ENCODE measurements at places on chromosomes 1 and 21.

- no peak for DNase-seq
Observed at GRCh38 chr21:22355949-22356348, 1357.7 kb downstream of the NCAM2 start.

DNA sequence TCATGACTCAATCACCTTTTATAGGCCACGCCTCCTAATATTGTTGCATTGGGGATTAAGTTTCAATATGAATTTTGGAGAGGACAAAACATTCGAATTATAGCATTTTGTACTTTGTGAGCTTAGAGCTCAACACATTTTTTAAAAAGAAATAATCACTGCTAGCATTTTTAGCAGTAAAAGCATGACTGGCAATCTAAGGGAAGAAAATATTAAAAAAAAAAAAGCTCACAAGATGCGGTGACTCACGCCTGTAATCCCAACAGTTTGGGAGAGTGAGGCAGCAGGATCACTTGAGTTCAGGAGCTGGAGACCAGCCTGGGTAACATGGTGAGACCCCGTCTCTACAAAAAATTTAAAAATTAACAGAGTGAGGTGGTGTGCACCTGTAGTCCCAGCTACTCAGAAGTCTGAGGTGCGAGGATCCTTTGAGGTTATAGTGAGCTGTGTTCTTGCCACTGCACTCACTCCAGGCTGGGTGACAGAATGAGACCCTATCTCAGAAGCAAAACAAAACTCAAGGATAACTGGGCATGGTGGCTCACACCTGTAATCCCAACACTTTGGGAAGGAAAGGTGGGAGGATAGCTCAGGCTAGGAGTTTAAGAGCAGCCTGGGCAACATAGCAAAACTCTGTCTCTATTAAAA, 28.8 kb upstream of the DIPK1A start:
- no peak for DNase-seq

- no peak for DNase-seq
Observed at GRCh38 chr1:222171005-222171404, 376.9 kb downstream of the HHIPL2 start.

- DNase-seq = no peak
Observed at GRCh38 chr1:5744911-5745799, 247.1 kb downstream of the NPHP4 start.

- no peak for DNase-seq
Observed at GRCh38 chr1:151286619-151287340, 4.7 kb downstream of the ZNF687 start.

- DNase-seq = peak; percentile 46
Observed at GRCh38 chr1:110524311-110525248, 5.6 kb upstream of the KCNA10 start.

- no peak for DNase-seq
Observed at GRCh38 chr1:232985882-232986526, 35.6 kb downstream of the NTPCR start.

GRCh38 chr1:213292614-213293013, 241.6 kb downstream of the RPS6KC1 start:
- DNase-seq = no peak

DNA sequence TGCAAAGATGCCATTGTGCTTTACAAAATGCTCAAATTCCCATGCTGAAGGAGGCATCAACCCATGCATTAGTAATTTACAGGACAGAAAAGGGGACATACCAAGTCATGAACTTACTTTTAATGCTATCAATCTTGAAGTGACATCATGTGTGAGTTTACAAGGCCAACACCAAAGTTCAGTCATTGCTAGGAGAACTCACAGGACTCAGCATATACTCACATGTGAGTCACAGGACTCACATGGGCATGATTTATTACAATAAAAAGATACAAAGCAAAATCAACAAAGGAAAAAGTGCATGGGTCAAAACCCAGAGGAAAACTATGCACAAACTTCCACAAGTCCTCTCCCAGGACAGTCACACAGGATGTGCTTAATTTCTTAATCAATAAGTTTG, 1656.0 kb downstream of the MRPL39 start:
- DNase-seq = no peak

DNA sequence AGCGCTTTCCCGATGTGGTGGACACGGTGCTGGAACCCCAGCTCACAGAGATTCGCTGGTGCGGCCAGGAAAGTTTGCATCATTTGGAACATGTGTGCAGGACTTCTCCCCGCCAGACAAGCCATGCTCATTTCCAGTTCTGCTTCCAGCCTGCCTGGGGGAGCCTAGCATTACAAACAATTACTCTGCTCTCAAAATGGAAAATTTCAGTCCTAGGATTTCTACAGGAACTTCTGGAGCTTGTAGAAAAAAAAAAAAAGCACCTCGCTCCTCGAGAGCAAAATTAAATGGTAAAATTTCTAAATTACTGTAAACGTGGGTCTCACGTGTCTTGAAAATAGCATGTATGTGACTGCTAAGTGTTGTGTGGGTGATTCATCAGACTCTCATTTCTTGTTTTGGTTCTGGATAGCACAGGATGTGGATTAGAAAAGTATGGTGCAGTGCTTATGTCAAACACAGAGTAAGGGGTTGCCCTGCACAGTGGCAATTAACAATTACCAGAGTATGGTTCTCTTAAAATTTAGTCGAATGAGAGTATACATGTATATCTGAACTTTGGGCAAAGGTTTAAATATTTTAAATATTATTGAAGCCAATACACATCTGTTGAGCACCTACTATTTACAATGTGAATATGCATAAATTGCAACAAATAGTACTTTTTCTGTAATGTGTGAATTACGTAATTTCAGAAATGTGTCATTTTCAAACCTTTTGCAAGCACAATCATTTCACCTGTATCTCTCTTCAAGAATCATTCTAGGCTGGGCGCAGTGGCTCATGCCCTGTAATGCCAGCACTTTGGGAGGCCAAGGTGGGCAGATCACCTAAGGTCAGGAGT, 61.8 kb upstream of the PTGFRN start:
- DNase-seq = no peak

GRCh38 chr21:35189077-35189863, 140.2 kb upstream of the RUNX1 start:
- DNase-seq = no peak

DNA sequence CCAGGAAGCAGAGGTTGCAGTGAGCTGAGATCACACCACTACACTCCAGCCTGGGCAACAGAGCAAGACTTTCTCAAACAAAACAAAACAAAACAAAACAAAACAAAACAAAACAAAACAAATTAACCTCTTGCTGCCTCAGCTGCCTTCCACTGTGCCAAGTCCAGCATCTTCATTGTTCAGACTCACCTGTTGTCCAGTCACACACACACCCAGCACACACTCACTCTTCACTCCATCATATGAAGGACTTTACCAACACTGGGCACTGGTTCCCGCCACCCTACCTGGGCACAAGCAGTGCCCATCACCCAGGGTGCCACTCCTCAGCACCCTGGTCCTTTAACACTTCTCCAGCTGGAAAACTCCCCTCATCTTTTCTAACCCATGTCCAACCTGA, 14.6 kb downstream of the PYCR2 start:
- no peak for DNase-seq

GRCh38 chr1:28927266-28927647, 12.9 kb downstream of the EPB41 start:
- no peak for DNase-seq

DNA sequence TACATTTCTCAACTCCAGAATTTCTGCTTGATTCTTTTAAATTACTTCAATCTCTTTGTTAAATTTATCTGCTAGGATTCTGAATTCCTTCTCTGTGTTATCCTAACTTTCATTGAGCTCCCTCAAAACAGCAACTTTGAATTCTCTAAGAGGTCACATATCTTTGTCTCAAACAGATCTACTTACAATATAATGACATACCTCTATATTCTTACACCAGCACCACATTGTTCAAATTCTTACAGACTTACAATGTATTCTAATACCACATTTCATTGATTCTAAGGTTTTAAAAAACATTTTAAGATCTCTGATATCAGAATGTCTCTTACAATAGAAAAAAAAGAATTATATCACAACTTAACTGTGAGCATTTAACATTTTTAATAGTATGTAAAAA, 77.4 kb downstream of the DIRAS3 start:
- DNase-seq = no peak

GRCh38 chr21:15552914-15553494, 176.8 kb upstream of the USP25 start:
- no peak for DNase-seq

- DNase-seq = no peak
Observed at GRCh38 chr1:106534612-106535011, 521.9 kb upstream of the PRMT6 start.

DNA sequence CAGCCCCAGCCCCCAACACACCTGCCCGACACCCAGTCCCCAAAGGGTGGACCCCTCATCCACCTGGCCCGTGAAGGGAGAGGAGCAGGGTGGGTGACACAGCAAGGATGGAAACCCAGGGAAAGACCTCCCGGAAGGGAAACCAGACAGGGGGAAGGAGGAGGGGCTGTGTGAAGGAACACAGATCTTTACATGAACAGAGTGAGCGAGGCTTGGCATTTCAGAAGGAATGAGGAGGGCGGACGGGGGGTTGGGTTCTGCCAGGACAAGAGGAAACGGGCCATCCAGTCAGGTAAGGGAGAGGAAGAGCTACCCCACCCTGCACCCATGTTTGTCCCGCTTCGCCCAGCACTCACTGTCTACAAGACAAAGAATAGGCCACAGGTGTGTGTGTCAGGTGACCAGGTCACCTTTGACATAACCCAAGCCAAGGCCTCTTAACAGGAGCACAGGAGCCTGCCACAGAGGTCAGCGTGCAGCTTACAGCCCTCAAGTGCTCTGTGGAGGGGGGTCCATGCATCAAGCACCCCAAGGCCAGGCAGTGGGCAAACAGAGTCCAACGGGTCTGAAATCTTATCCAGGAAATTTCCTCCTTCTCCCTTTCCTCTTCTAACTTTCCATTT, 18.0 kb upstream of the PRDM15 start:
- DNase-seq = no peak

DNA sequence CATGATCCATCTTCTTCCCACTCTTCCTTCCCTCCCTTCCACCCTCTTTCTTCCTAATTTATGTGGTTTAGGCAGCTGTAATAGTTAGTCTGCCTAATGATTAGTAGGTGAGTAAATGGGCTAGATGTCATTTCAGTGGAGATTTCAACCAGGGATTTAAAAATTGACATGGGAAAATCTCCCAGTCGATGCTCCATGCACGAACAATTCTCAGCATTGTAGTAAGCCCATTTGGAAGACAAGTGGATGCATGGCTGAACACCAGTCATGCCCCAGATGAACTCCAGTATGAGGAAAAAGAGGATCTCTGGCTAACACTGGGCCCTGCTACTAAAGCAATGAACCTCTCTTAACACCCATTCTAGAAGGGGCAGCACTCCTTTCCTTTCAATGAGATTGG, 25.3 kb downstream of the CHI3L2 start:
- DNase-seq = no peak

- DNase-seq = no peak
Observed at GRCh38 chr1:185425163-185425562, 108.1 kb upstream of the IVNS1ABP start.

GRCh38 chr1:107590900-107591622, 373.9 kb downstream of the VAV3 start:
- no peak for DNase-seq

GRCh38 chr1:193060938-193061337, 1.5 kb downstream of the RO60 start:
- DNase-seq = no peak

GRCh38 chr1:38763121-38763520, 96.5 kb downstream of the RRAGC start:
- DNase-seq = no peak

DNA sequence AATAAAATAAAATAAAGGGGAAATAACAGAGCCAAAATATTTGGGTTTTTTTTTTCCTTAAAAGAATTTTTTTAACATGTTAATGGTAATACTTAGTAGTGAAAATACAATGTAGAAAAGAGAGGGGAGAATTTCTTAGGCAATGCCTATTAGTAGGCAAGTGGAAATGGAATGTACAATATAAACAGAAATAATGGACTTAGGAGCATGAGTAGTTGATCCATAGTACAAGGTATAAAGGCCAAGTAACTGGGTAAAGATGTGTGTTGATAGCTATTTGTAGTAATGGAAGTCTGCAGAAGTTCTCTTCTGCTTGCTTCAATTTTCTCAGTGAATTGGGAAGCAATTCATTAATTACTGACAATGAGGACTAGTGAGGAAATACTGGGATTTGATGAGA, 34.4 kb downstream of the TESK2 start:
- no peak for DNase-seq

GRCh38 chr1:235366286-235366685, 941 bp upstream of the TBCE start:
- peak; percentile 21 for DNase-seq

- DNase-seq = no peak
Observed at GRCh38 chr1:70150444-70150843, 54.9 kb downstream of the LRRC40 start.

GRCh38 chr1:200090252-200091159, 63.0 kb downstream of the NR5A2 start:
- DNase-seq = no peak

- DNase-seq = no peak
Observed at GRCh38 chr1:76471536-76471935, 395.7 kb upstream of the ST6GALNAC5 start.

GRCh38 chr1:247924868-247925267, at the start of gene OR2AJ1:
Gene OR2AJ1, plus strand, starts transcription at chr1:247924889. Its CDS starts 8,880 bp downstream, at chr1:247933769.
- DNase-seq = no peak

- DNase-seq = no peak
Observed at GRCh38 chr1:178607718-178608408, 95.0 kb downstream of the TEX35 start.

DNA sequence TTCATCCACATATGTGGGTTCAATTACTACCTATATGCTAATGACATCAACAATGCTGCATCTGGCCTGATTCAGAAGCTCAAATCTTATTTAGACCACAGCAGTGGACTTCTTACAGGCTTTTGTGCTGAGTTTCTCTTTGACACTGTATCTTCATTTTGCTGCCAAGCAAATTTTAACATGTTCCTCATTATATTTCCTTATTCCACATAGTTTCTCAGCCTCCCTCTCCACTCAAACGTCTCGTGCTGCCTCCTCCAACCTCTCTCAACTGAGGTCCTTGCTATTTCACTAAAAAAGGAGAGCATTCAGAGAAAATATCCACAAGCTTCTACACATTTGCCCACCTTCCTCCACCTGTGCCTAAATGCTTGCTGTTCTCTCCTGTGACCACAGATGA, 6.5 kb downstream of the TDRKH start:
- no peak for DNase-seq

GRCh38 chr1:94205639-94206038, 31.7 kb downstream of the ARHGAP29 start:
- DNase-seq = no peak

DNA sequence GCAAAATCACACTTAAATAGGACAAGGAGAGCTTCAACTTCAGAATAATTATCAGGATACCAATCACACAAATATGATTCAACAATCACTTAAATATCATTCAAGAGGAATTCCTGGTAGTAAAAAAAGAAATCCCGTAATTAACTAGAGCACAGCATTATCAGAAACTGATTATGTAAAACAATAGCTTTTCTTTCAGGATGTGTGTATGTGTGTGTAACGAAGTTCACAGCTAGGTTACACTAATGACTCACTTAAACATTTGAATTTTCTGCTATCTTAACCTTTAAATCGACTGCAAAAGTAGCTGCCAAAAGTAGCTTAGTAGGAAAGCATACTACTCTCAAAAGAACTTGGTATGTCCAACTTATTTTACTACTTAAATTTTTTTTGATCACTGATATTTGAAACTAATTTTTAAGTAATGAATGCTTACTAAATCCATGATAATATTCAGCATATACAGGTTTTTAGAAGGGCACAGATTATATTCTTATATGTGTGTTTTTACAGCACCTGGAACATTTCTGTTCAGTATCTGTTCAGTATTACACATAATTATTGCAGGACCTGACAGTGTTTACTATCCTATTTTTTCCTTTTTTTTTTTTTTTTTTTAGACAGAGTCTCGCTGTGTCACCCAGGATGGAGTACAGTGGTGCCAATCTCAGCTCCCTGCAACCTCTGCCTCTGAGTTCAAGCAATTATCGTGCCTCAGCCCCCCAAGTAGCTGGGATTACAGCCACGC, 4.2 kb downstream of the RERE start:
- DNase-seq = no peak

Measured in stimulated activated CD4-positive, alpha-beta T cell treated with anti-CD3 and anti-CD28 coated beads, Interleukin-4, amount 100 ng/mL, for 1 hour (primary cell).